Stimulated activated CD4-positive, alpha-beta T cell treated with anti-CD3 and anti-CD28 coated beads, Interleukin-1b, Interleukin-23, amount 100 ng/mL, for 24 hours (primary cell): ENCODE measurements at places on chromosomes 2 and 18.

DNA sequence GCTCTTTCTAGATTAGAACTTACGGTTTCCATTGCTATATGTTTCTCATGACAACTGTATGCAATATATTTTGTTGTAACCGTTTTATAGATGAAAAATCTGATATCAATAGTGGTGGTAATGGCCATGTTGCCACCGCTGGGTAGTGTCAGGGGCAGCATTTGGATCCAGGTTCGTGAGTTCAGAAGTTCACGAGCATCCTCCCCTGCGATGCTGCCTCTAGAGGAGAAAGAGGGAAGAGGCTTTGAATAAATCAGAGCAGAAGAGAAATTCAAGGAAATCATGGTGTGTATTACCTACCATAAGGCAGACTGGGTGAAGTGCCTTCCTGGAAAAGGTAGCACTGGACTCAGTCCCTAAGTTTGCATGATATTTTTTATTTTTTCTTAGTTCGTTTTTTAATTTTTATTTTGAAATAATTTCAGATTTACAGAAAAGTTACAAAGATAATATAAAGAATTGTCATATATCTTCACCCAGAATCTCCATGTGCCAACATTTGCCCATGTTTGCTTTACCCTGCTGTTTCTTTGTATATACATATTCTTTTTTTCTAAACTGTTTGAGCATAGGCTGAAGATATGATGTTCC is 3.3 kb upstream of the ZBTB7C start:
- no peak for DNase-seq

DNA sequence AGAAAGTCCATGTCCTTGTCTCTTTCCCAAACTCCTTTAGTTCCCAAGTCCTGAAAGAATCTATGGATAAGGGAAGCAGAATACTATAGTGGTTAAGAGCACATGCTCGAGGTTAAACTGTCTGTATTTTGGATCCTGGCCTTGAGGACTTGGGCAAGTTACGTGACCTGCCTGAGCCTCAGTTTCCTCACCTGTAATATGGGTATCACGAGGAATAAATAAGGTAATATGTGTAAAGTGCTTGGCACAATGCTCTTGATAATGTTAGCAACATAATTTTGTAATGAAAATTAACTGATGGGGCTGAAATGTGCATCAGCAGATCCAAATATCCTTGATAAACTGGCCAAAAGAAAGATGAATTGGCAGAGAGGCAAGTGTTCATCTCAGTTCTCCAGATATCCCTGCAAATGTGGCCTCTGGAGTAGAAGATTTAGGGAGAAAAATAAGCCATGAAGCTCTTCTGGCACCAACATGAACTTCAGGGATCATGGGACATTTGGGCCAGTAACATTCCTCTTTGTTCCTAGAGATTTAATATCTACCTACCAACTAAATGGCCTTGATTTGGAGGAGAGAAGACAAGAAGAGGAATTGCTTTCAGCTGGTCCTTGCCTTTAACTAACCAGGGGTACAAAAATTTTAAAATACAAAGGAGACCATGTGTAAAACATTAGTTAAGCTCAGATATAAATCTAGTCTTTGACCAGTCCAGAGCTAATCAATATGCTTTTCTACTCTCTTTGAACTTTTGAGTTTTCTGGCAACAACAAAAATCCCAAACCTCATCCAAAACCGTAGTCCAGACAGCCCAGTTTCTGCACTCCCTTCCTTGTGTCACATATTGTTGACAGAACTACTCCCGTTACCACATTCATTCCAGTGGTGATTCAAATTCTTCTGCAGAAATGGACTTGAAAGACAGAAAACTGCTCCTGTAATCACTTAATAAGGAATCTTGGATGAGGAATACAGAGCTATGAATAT is 52.7 kb upstream of the EML4 start:
- no peak for DNase-seq

DNA sequence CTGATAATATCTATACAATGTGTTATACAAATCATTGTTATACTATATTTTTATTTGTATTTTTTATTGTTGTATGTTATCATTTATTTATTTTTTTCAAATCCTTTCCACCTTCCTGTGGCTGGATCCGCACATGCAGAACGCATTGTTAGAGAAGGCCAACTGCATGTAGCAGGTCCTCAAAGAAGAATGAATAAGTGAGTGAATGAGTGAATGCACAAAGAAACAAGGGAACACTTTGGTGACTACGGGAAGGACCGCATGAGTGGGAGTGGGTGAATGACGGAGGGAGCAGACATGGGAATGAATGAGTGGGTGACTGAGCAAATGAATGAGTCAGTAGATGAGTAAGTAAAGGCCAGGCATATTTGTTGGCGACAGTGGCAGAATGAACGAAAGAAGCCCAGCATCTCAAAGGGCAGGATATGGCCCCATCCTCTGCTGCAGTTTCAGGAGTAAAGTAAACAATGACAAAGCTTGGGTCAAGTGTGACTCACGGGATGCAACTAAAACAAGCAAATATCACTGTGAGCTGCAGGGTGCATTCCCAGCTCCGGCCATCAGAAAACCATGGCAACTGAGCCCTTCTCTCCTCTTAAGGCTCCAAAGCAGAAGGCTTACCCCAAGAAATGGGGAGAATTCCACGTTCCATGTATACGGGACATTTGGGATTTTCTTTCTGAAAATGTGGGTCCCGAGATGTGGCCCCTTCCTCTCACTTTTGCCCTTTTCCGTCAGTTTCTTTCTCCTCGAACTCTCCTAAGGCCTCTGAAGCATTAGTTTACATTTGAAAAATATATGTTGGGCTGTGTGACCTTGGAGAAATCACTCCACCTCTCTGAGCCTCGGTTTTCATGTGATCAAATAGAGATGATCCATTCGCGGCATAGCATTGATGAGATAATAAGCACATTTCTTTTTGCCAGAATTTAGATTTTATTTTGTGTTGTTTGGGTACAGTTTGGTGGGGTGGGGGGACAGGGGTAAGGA is 24.5 kb downstream of the KCNF1 start:
- DNase-seq: no peak

- DNase-seq: no peak
Observed at GRCh38 chr18:67590571-67591141, 74.1 kb upstream of the DSEL start.

GRCh38 chr18:45820106-45820745 is 5.2 kb upstream of the SIGLEC15 start:
- no peak for DNase-seq

DNA sequence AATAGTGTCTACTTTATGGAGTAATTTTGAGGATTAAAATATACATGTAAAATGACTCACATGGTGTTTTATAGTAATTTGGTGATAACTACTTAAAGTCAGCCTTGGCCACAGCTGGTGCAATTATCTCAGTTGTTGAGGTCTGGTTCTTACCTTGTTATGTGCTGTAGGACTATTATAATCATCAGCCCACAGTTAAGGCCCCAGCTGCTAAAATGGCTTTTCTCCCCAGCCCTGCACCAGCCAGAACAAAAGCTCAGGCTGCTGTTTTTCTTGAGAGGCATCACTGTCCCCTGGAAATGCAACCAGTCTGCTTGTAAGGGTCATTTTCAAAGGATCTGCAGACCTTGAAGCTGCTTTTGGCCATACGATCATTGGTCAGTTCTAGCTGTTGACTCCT is 283.3 kb upstream of the THUMPD2 start:
- no peak for DNase-seq

GRCh38 chr2:45483997-45484396 is 127.1 kb downstream of the SRBD1 start:
- DNase-seq: no peak

DNA sequence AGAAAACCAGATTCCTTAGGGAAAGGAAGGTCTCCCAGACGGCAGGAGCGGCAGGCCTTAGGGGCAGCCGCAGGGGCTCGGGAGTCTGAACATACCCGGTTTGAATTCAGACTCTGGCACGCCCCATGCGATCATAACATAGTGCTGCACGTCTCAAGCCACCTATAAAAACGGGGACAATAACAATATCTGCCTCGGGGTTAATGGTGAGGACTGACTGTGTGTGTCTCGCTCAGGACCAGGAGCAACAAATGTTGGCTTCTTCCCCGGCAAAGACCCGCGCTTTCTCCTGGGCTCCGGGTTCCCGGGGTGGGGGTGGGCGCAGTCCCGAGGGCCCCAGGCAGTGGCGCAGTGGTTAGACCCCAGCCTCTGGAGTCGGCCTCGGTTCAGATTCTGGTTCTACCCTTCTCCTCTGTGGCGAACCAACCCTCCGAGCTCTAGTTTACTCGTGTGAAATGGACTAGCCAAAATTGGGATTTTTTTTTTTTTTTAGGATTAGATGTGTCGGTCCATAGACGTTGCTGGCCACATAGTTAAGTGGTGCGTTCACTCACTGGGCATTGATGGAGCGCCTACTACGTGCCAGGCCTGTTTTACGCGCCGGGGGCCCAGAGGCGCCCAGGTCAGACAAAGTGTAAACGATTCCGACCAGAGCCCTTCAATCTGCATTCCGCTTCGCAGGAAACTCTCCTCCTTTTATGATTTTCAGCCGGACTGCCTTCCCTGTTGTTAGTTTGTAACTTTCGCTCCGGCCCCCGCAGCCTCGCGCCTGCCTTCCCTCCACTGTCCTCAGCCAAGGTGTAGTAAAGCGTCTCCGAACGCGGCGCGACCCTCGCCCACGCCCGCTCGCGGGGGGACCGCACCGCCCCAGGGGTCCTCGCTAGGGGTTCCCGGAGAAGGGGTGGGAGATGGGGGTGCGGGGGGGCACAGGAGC is 820 bp upstream of the SH3BP4 start:
- no peak for DNase-seq

GRCh38 chr18:62288665-62289008 is 36.5 kb upstream of the TNFRSF11A start:
- no peak for DNase-seq

- no peak for DNase-seq
Observed at GRCh38 chr2:100054426-100054825, 88.0 kb downstream of the AFF3 start.

GRCh38 chr2:25506226-25506625 is 164.5 kb upstream of the DNMT3A start:
- no peak for DNase-seq

- DNase-seq: no peak
Observed at GRCh38 chr2:143719406-143719805, 590.2 kb downstream of the ARHGAP15 start.

DNA sequence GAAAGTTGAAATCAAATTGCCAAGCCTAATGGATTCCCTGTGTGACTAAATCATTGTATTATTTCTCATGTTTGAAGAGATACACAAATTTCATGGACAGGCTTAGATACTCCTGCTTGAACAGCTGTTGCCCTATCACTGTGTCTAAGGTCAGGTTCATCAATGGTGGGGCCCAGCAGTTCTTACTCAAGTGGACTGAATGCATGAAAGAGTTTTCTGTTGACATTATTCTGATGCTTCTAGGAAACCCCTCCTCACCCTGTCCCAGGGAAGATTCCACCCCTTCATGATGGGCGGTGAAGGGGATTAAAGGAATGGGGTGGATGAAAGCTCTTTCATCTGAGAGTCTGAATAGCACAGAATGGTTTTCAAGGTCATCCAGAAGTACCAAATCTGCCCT is 148.8 kb downstream of the INO80D start:
- no peak for DNase-seq

GRCh38 chr2:224910574-224910925 is 131.7 kb downstream of the DOCK10 start:
- no peak for DNase-seq

GRCh38 chr2:118903029-118903351 is 39.0 kb upstream of the MARCO start:
- DNase-seq: no peak

DNA sequence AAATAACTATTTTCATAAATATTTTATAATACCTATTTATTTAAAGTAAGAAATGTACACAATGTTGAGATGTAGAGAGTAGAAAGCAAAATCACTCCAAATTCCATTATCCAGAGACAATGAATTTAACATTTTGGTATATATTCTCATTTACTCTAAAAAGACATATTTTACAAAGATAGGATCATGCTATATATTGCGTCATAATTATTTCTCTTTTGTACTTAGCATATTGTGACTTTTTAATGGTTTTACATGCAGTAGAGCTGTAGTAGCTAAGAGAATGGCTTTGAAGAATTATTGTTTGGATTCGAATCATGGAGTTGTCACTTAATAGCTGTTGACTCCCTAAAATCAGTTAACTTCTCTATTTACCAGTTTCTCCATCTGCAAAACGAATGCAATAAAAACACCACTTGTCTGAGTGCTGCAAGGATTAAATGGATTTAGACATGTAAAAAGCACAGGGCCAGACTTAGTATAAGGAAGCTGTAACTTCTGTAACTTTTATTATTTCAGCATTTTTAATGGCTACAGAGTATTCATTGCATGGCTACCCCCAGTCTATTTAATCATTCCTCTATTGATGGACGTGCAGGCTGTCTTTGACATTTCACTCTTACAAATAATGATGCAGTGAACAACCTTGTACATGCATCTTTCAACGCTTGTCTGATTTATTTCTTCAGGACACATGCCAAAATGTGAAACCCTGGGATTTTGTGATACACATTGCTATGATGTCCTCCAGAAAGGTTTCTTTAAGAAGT is 33.2 kb downstream of the KCNS3 start:
- no peak for DNase-seq

- DNase-seq: no peak
Observed at GRCh38 chr2:39942950-39943349, 163.9 kb upstream of the THUMPD2 start.

DNA sequence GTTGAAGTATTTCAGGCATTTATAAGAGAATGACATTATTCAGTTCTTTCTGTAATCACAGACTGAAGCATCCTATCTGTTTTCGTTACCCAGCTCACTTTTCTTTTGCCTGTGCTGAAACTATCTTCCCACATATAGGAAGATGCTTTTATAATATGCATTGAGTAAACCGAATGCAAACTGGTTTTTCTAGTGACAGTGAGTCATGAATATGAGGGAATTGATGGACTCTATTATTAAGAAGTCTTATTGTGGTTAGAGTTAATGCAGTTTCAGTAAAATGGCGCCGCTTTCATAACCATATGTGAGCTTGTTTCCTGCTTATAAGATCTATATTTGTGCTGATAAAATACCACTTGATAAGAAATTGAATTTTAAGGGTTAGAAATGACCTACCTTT is 59.2 kb downstream of the ACVR2A start:
- no peak for DNase-seq

DNA sequence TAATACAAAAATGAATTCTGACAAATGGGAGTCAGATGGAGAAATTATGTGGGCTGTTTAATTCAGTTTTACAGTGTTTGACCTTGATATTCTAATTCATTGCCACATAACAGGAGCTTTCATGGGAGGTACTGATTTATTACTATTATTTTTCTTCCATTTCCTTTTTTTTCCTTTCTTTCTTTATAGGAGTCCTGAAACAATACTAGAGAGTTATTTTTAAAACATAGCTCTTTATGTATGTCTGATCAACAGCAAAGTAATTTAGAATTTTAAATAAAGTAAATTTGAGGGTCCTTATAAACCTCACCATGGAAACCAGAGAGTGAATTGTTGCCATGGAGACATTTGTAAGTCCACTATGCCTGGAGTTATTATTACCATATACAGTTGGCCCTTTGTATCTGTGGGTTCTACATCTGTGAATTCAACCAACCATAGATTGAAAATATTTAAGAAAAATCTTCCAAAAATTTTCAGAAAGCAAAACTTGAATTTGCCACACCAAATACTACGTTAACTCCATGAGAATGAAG is 40.9 kb upstream of the PPP4R1 start:
- DNase-seq: no peak

GRCh38 chr2:101125808-101126207 is 25.4 kb downstream of the TBC1D8 start:
- no peak for DNase-seq

- DNase-seq: no peak
Observed at GRCh38 chr2:97966545-97967215, 29.1 kb downstream of the TMEM131 start.

GRCh38 chr2:23669413-23670244 is 257.3 kb downstream of the ATAD2B start:
- no peak for DNase-seq
